ENCODE measurements at places on chromosomes 2 and 18.

DNA sequence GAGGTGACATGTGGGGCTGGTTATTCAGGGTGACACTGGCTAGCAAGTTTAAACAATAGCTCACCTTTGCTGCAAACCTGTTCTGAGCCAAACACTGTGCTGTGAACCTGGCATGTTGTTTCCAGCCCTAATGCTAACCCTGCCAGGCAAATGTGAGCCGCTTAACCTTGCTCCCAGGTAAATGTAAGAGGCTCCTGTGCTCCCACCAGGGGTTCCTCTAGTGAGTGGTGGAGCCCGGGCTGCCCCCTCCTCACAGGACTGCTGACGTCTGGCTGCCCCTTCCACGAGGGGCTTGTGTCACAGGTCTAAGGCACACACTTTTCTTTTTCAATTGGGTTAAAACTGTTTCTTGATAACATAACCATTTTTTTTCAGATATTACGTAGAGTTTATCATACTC lies 223.7 kb downstream of the DCDC2C start:
- no peaks in the 10 kb centered on the region for H3K36me3 ChIP-seq
- DNase-seq, result no peak
- no peak overlapping the region for H3K27ac ChIP-seq

DNA sequence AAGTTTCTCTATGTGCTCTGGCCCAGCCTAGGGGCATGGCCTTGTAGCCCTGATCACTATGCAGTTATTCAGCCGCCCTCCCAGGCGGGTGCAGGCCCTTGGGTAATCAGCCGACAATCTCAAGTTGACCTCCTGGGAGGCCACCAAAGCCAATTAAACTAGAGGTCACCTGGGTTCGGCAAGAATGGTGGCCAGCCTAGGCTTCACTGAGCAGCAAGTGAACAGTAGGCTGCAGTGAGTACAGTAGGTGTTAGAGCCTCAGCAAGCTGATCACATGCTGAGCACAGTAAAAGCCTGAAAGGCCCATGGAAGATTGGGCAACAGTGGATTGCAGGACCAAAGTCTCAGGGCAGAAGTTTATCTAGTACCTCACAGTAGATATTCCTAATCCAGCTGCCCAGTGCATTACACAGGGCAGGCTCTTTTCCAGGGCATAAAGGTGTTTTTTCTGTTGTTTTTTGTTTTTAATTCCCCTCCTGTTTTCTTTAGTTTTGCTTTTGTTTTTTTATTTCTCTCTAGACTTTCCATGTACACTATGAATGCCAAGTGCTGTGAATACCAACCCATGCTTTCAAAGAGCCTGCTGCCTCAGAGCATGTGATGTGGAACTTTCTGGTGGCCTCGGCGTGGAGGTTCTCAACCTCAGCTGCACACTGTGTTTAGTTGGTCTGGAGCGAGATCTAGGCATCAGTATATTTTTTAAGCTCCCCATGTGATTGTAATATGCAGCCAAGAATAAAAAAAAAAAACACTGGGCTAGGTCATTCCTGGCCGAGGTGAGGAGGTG lies 55.9 kb upstream of the ATL2 start:
- peak overlapping the region; percentile 25 for H3K27ac ChIP-seq
- H3K4me3 ChIP-seq, result no peak overlapping the region
- no peak for DNase-seq
- peaks cover 43% of the 10 kb centered on the region for H3K27me3 ChIP-seq
- no peaks in the 10 kb centered on the region for H3K36me3 ChIP-seq

GRCh38 chr2:207523005-207523404 lies 6.8 kb upstream of the CREB1 start:
- no peaks in the 10 kb centered on the region for H3K27me3 ChIP-seq
- DNase-seq, result no peak
- H3K4me3 ChIP-seq, result no peak overlapping the region
- peaks cover 18% of the 10 kb centered on the region for H3K4me1 ChIP-seq
- H3K27ac ChIP-seq, result no peak overlapping the region

DNA sequence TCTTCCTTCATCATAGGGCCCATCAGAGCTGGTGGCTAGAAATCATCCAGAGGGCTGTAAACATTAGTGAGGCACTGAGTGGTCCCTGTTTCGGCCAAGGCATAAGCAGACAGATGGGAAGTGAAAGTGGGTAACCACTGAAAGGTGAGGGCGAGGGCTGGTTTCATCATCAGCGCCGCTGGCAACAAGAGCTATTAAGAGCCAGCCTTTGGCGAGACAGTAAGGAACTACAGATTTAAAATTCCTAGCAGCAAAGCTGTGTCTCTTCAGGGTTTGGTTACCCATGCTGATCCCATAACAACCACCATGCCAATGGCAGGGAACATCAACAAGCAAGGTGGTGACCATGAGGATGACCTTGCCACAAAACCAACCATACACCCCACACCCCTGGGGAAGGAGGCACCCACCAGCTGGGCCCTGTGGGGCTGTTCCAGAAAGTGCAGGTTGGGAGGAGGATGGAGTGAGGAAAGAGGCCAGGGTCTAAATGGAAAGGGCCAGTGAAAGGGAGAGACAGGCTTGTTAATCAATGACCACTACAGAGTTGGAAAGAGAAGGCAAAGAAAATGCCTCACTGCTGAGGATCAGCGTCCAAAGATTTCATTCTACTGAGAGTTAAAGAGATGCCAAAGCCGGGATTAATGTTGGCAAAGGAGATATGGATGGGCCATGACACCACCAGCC lies 9.0 kb upstream of the SLC20A1 start:
- H3K27me3 ChIP-seq, result no peaks in the 10 kb centered on the region
- H3K4me3 ChIP-seq, result peak overlapping the region; percentile 84
- peak overlapping the region; percentile 95 for H3K27ac ChIP-seq
- peaks cover 6% of the 10 kb centered on the region for H3K36me3 ChIP-seq

- H3K4me1 ChIP-seq, result no peaks in the 10 kb centered on the region
- no peak for DNase-seq
- H3K4me3 ChIP-seq, result no peak overlapping the region
- no peak overlapping the region for H3K27ac ChIP-seq
Observed at GRCh38 chr2:129820908-129821307, 158.6 kb upstream of the RAB6C start.

DNA sequence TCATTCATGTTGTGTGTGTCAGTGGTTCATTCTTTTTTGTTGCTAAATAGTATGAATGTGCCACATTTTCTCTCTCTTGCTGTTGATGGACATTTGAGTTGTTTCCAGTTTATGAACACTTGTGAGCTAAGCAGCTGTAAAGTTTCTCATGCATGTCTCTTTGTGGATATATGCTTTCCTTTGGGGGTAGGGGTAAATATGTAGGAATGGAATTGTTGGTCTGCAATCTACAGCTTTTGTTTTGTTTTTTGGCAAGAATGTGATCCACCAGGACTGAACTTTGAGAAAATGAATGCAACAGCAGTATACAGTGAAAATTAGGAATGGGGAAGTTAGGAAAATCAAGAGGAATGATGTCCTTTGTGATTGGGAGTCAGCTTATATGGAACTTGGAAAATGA lies 226.3 kb downstream of the CDCA7 start:
- H3K36me3 ChIP-seq, result no peaks in the 10 kb centered on the region
- DNase-seq, result no peak
- no peaks in the 10 kb centered on the region for H3K4me1 ChIP-seq

GRCh38 chr18:38933910-38934510 lies 1368.4 kb upstream of the CELF4 start:
- no peak overlapping the region for H3K27ac ChIP-seq
- no peak for DNase-seq
- H3K4me1 ChIP-seq, result no peaks in the 10 kb centered on the region
- no peaks in the 10 kb centered on the region for H3K27me3 ChIP-seq

GRCh38 chr2:53067056-53067455 lies 700.5 kb upstream of the CHAC2 start:
- no peak overlapping the region for H3K4me3 ChIP-seq
- no peaks in the 10 kb centered on the region for H3K36me3 ChIP-seq
- H3K4me1 ChIP-seq, result no peaks in the 10 kb centered on the region
- H3K27ac ChIP-seq, result no peak overlapping the region
- DNase-seq, result no peak

- H3K27me3 ChIP-seq, result peaks cover 18% of the 10 kb centered on the region
- H3K4me3 ChIP-seq, result no peak overlapping the region
- no peaks in the 10 kb centered on the region for H3K36me3 ChIP-seq
- no peak for DNase-seq
- H3K27ac ChIP-seq, result no peak overlapping the region
Observed at GRCh38 chr18:47036298-47036874, 965 bp upstream of the ELOA2 start.

DNA sequence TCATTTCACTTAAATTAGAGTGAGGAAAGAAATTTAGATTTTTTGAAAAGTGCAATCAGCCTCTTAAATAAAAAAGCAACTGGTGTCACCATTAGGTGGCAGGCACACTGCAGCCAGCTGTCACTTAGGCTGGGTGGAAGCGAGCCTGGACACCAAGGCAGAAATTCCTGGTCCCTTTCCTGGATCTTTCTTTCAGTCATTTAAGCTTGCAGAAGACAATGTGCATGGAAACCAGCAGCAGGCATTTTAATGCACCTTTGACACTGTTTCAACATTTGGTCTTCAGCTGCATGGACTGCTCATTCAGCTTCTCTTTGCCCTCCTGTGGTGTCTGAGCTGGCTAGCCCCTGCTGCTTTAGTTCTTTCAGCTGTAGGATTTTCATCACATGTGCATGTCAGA lies 61.0 kb downstream of the AQP4 start:
- DNase-seq, result no peak
- H3K36me3 ChIP-seq, result no peaks in the 10 kb centered on the region
- H3K4me1 ChIP-seq, result no peaks in the 10 kb centered on the region
- H3K4me3 ChIP-seq, result no peak overlapping the region

GRCh38 chr2:27118525-27119329 lies at the start of gene CGREF1:
CGREF1 (minus strand) TSS chr2:27119128; CDS start chr2:27104366, 14,762 bp downstream.
- peaks cover 12% of the 10 kb centered on the region for H3K4me1 ChIP-seq
- H3K27ac ChIP-seq, result no peak within 1 kb of the TSS
- no peak for DNase-seq
- peak within 1 kb of the TSS; percentile 61 for H3K4me3 ChIP-seq

All from effector memory CD8-positive, alpha-beta T cell (primary cell).